ENCODE measurements at places on chromosomes 1 and 21. TPM values are rescaled to one million over a fixed set of nuclear protein-coding genes. Genes with fewer than 3 reads are reported as not detected.

TARBP1 gene
- 17.3 TPM for total RNA-seq

DNA sequence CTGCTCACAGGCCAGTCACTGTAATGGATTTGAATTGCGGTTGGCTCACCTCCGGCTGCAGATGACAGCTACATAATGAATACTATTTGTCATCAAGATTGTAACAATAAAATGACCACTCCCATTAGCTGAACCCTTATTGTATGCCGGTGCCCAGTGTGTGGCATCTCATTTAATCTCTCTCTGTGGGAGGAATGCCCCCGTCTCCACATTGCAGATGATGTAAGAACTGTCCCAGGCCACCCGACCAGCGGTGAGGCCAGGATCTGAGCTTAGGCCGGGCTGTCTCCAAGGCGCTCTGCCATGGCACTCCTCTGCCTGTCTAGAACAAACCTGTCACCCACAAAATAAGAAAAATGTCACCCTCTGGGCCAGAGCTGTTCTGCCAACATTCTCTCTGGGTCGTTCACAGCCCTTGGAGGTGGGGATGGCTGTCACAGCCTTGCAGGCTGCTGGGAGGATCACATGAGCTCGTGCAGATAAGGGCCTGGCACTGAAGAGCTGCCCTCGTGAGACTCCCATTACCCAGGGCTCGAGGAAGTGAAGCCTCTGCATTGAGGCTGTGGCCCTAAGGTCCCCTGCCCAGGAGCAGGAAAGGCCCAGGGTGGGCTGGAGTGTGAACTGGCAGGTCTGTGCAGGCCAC lies 52.7 kb downstream of the ECE1 start:
- DNase-seq: no peak

DNA sequence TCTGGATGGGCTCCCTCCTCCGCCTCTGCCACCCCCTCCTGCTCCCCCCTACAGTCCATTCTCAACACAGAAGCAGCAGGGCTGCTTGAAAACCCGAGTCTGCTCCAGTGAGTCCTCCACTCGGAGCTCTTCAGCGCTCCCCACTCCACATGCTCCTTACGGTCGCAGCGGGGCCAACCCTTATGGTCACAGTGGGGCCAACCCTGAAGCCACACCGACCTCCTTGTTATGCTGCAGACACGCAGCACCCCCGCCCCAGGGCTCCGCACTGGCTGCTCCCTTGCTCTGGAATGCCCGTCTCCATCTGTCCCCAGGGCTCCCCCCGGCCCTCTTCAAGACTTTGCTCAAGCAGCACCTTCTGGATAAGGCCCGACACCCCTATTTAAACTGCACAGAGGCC lies 22.6 kb downstream of the GPR157 start:
- DNase-seq: no peak

GRCh38 chr1:177922209-177922608 lies 47.6 kb downstream of the SEC16B start:
- DNase-seq: no peak

TGFB2 gene
- 30.1 TPM for total RNA-seq

DNA sequence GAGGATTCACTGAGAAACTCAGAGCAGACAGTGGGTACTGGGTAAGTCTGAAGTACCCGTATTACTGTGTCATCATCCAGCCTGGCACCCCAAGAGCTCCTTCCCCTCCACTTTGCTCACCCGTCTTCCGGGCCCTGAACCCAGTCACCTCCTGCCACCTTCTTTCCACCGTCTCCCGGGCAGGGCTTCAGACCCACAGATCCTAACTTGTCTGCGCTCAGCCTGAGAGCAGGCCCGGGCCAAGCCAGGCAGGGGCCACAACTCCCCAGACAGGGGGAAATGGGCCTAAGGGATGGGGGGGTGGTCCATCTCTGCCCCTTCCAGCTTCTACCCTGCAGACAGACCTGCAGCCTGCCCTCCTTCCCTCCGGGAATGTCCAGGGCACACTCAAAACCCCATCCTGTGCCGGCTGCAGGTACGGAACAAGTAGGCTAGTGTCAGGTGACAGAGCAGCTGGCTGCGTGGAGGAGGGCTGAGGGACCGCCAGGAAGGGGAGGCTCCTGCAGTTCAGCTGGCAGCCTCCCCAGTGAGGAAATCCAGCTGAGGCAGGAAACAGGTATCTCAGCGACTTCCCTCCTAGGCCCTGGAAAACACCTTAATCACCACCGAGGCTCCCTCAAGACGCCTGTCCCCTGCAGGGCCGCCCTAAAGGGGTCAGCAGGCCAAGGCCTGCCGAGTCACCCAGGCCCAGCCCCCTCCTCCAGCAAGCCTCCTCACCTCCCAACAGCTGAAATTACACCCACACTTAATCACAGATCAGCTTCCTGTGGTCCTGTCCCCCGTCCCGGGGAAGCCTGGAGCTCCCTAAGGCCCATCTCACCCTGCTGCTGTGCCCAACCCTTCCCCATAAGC lies 3.5 kb downstream of the HSPG2 start:
- DNase-seq: no peak

GRCh38 chr1:17633654-17634053 lies 94.2 kb downstream of the ARHGEF10L start:
- no peak for DNase-seq

C8A gene
- total RNA-seq: not detected

ITLN1 gene
- total RNA-seq: not detected

DNA sequence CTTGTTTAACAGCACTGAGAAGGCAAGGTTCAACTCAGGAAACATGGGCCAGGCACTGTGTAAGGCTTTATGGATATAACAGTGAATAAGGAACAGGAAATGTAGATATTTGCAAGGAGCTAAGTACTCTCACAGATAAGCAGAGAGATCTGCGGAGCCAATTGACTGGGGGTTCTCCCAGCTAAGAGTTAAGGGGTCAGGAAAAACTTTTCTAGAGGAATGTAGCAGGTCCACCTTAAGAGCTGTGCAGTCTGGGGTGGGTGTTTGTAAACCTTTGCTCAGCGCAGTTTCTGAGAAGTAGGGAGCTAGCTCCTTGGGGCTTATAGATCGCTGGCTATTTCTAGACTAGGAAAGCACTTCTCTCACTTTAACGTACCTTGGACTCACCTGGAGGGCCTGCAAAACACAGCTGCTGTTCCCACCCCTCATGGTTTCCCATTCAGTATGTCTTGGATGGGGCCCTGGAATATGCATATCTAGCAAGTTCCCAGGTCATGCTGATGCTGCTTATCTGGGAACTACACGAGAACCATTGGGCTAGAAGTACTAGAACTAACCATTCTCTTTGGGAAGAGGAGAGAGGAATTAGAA lies 51.7 kb downstream of the TLCD4 start:
- no peak for DNase-seq

Measured in kidney epithelial cell (primary cell).